ENCODE measurements at places on chromosomes 6 and 20.
A peak's percentile ranks its signal among the peaks of the same experiment; 100 is the strongest.

- H3K36me3 ChIP-seq: no peaks in the 10 kb centered on the region
- H3K4me1 ChIP-seq: no peaks in the 10 kb centered on the region
- no peak overlapping the region for H3K4me3 ChIP-seq
- H3K27me3 ChIP-seq: no peaks in the 10 kb centered on the region
- no peak for DNase-seq
- H3K27ac ChIP-seq: no peak overlapping the region
Observed at GRCh38 chr6:90167514-90168379, 128.9 kb downstream of the BACH2 start.

DNA sequence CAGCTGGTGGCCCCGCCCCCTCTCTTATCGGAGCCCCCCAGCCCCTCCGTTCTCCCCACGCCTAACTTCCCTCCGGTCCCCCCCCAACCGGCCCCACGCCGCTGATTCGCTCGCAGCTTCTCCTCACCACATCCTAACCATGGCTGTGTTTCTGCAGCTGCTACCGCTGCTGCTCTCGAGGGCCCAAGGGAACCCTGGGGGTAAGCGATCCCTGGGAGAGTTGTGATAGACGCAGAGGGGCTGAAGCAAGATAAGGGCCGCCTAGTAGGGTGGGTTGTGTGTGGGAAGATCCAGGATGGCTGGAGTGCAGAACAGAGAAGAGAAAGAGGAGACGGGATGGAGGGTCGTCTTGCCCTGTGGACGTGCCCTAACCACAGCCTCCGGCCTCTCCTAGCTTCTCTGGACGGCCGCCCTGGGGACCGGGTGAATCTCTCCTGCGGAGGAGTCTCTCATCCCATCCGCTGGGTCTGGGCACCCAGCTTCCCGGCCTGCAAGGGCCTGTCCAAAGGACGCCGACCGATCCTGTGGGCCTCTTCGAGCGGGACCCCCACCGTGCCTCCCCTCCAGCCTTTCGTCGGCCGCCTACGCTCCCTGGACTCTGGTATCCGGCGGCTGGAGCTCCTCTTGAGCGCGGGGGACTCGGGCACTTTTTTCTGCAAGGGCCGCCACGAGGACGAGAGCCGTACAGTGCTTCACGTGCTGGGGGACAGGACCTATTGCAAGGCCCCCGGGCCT is at the start of gene MPIG6B:
Gene MPIG6B (plus strand): TSS at position 129 of the 735 bp plus-strand sequence. CDS start 11 bp downstream, at position 140.
- H3K27me3 ChIP-seq: no peaks in the 10 kb centered on the region
- no peaks in the 10 kb centered on the region for H3K4me1 ChIP-seq
- H3K36me3 ChIP-seq: peaks cover 10% of the 10 kb centered on the region
- DNase-seq: no peak
- no peak within 1 kb of the TSS for H3K27ac ChIP-seq

DNA sequence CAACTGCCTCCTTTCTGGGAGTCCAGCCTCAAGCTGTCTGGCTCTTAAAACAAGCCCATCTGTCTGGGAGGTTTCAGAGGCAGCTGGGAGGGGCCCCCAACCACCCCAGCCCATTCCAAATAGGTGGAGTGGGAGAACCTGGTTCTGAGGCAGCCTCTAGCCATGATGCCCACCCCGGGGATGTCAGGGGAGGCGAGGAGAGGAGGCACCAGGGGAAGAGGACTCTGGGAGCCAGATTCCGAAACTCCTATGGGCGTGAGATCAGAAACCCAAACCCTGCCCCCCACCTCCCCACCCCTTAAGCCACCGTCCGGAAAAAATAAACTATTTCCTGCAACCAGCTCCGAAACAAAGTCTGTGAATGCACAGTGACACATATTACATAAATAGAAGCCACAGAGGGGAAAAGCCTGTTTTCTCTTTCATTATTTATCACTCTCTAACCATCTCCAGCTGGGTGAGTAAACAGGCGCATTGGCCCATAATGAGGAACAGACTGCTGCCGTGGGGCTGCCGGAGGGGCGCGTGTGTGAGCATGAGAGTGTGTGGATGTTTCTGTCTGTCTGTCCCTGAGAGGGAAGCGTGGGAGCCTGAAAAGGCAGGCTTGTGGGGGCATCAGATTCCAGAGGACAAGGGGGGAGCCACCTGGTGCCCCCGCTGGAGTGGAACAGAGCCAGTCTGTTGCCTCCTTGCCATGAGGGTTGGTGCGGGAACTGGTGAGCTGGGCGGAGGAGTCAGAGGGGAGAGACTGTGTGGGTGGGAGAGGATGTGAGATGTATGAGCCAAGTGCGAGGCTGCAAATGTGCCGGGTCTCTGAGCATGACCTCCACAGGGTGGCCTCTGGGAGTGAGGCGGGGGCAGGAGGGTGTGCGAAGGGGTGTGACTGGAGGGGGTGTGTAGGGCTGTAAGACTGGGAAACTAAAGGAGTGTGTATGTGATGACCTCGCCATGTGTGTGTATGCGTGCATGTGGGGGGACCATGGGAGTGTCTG is 14.3 kb upstream of the FOXP4 start:
- H3K4me1 ChIP-seq: no peaks in the 10 kb centered on the region
- H3K27ac ChIP-seq: no peak overlapping the region
- peaks cover 2% of the 10 kb centered on the region for H3K27me3 ChIP-seq
- H3K36me3 ChIP-seq: no peaks in the 10 kb centered on the region
- DNase-seq: peak; percentile 85

- no peaks in the 10 kb centered on the region for H3K4me1 ChIP-seq
- no peak for DNase-seq
- H3K4me3 ChIP-seq: no peak overlapping the region
- H3K27me3 ChIP-seq: no peaks in the 10 kb centered on the region
- H3K36me3 ChIP-seq: no peaks in the 10 kb centered on the region
Observed at GRCh38 chr6:78909391-78909790, 42.0 kb downstream of the IRAK1BP1 start.

GRCh38 chr6:21468461-21468860 is 125.1 kb upstream of the SOX4 start:
- no peak overlapping the region for H3K27ac ChIP-seq
- DNase-seq: no peak
- no peak overlapping the region for H3K4me3 ChIP-seq
- no peaks in the 10 kb centered on the region for H3K36me3 ChIP-seq
- no peaks in the 10 kb centered on the region for H3K27me3 ChIP-seq

GRCh38 chr6:170316071-170316470 is 9.5 kb downstream of the FAM120B start:
- DNase-seq: no peak
- no peak overlapping the region for H3K27ac ChIP-seq
- no peaks in the 10 kb centered on the region for H3K4me1 ChIP-seq
- H3K4me3 ChIP-seq: no peak overlapping the region

- H3K27me3 ChIP-seq: no peaks in the 10 kb centered on the region
- H3K27ac ChIP-seq: peak overlapping the region; percentile 11
- H3K36me3 ChIP-seq: no peaks in the 10 kb centered on the region
- no peak for DNase-seq
- H3K4me1 ChIP-seq: peaks cover 3% of the 10 kb centered on the region
- no peak overlapping the region for H3K4me3 ChIP-seq
Observed at GRCh38 chr6:159976686-159977254, 7.9 kb downstream of the IGF2R start.

GRCh38 chr6:152552616-152553209 is 84.4 kb downstream of the SYNE1 start:
- no peaks in the 10 kb centered on the region for H3K4me1 ChIP-seq
- peak; percentile 78 for DNase-seq
- H3K36me3 ChIP-seq: no peaks in the 10 kb centered on the region
- H3K27me3 ChIP-seq: no peaks in the 10 kb centered on the region

- no peak overlapping the region for H3K27ac ChIP-seq
- H3K4me3 ChIP-seq: no peak overlapping the region
- no peaks in the 10 kb centered on the region for H3K36me3 ChIP-seq
Observed at GRCh38 chr6:88374553-88374952, 208.4 kb upstream of the CNR1 start.

DNA sequence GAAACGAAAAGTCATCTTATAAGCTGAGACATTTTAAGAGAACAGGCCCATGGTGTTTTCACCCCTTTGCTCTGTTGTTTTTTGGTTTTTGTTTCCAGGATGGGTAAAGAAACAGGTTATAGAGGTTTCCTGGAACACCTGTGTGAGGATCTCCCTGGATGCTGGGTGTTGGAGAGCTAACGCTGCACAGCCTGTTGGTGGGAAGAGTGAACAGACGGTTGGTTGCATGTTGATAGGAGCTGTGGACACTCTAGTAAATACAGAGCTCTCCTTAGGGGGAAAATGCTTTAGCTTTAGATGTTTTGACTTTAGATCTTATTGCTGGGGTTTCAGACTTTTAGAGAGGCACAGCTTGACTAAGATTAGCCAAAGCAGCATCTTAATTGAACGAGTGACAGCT is 235.2 kb downstream of the SOX4 start:
- no peak overlapping the region for H3K27ac ChIP-seq
- no peak for DNase-seq
- H3K27me3 ChIP-seq: no peaks in the 10 kb centered on the region
- peaks cover 5% of the 10 kb centered on the region for H3K4me1 ChIP-seq

GRCh38 chr6:25995507-25995906 is 32.9 kb downstream of the TRIM38 start:
- H3K27me3 ChIP-seq: no peaks in the 10 kb centered on the region
- peaks cover 4% of the 10 kb centered on the region for H3K36me3 ChIP-seq
- H3K4me1 ChIP-seq: no peaks in the 10 kb centered on the region
- H3K4me3 ChIP-seq: no peak overlapping the region
- no peak overlapping the region for H3K27ac ChIP-seq
- DNase-seq: no peak

GRCh38 chr6:68633972-68634725 is 933 bp upstream of the ADGRB3 start:
- no peak overlapping the region for H3K27ac ChIP-seq
- H3K27me3 ChIP-seq: peaks cover 8% of the 10 kb centered on the region

DNA sequence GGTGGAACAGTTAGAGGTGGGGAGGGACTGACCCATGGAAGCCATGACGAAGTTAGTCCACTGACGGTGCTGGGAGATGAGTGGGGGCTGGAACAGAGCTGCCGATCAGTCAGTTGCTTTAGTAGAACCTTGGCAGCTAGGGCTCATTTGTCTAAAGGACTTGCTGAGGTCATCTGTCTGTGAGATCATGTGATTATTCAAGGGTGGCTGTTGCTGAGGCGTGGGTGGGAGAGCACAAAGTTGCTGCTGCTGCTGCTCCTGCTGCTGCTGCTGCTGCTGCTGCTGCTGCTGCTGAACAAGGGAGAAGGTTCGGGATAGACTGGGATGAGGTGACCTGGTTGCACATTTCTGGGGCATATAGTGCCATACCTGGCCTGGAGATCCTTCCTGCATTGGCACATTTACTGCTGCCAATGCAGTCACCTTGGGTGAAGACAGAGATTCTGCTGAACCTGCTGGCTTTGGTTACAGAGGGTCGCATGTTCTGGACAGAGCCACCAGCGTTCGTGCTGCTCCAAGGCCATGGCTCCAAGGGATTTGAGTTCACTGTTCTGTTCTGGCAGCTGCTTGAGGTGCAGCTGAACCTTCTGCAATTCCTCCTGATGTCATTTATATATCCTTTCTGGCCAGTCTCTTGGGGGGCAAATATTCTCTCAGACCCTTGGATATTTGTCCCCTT is 840.5 kb downstream of the HACE1 start:
- no peak overlapping the region for H3K27ac ChIP-seq
- no peak overlapping the region for H3K4me3 ChIP-seq
- no peaks in the 10 kb centered on the region for H3K27me3 ChIP-seq
- DNase-seq: peak; percentile 29
- H3K4me1 ChIP-seq: no peaks in the 10 kb centered on the region
- no peaks in the 10 kb centered on the region for H3K36me3 ChIP-seq

DNA sequence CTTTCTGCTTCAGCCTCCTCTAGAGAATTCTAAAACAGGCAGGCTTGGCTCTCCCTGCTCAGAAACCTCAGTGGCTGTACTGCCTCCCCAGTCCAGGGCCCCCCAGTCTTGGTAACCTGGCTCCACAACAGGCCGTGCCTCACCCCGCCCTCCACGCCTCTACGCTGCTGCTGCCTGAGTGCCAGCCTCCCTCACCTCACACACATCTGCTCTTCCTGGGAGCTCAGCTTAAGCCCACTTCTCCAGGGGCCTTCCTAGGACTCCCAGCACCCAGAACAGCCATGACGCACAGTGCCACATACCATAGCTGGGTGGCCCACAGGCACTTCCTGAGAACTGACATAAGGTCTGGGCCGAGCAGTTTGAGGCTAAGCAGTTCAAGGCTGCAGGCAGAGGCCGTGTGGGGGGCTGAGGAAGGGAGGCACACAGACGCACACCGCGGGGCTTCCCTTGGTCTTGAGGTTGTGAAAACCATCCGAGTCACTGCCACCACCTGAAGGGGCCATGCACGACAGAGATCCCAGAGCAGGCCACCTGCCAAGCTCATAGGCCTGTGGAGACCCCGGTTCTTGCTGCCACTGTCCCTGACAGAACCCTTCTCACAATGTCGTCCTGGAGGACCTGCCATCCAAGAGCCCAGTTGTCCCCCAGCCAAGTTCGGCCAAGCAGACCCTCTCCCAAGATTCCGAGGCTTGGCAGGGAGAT is 42.6 kb downstream of the DSTN start:
- H3K4me1 ChIP-seq: no peaks in the 10 kb centered on the region
- H3K4me3 ChIP-seq: no peak overlapping the region
- peak overlapping the region; percentile 5 for H3K27ac ChIP-seq
- DNase-seq: no peak
- no peaks in the 10 kb centered on the region for H3K27me3 ChIP-seq

- DNase-seq: no peak
- no peaks in the 10 kb centered on the region for H3K36me3 ChIP-seq
- H3K27ac ChIP-seq: no peak overlapping the region
- peaks cover 12% of the 10 kb centered on the region for H3K4me1 ChIP-seq
- H3K27me3 ChIP-seq: no peaks in the 10 kb centered on the region
Observed at GRCh38 chr6:108847738-108848115, 495 bp upstream of the ARMC2 start.

DNA sequence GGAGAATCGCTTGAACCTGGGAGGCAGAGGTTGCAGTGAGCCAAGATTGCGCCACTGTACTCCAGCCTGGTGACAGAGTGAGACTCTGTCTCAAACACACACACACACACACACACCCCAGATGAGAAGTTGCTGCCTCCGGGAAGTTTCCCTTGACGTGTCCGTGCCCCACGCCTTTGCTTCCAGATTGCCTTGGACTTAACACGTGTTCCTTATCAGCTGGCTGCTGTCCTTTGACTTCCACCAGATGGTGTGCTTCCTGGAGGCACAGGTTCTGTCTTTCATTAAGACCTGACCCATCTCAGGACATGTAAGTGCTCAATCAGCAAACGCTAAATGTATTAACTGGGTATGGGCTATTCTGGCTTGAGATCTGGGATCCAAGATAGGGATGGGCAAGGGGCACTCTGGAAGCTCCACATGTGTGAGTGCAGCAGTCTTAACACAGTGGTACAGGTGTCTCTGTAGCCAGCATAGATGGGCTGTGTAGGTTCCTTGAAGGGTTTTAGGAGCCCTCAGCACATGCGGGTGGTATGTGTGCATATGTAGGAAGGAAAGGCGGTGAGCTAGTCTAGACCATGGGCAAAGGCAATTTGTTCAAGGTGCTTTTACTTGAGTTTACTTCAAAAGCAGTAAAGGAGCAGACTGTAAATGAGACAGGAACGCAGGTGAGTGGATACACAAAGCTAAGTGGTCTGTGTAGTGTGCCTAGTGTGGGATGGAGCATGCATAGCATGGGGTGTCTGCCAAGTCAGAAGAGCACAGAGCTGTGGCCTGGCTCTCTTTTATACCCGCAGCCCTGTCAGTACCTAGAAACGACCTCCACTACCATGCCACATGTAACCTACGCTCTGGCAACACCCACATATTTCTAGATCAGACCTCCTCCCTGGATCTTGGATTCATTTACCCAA is 11.6 kb downstream of the PIGT start:
- DNase-seq: no peak
- no peaks in the 10 kb centered on the region for H3K36me3 ChIP-seq
- no peaks in the 10 kb centered on the region for H3K4me1 ChIP-seq
- no peaks in the 10 kb centered on the region for H3K27me3 ChIP-seq
- no peak overlapping the region for H3K27ac ChIP-seq
- no peak overlapping the region for H3K4me3 ChIP-seq

GRCh38 chr6:151702851-151703658 is 104.4 kb upstream of the ESR1 start:
- H3K4me1 ChIP-seq: peaks cover 6% of the 10 kb centered on the region
- DNase-seq: no peak
- no peak overlapping the region for H3K27ac ChIP-seq
- H3K36me3 ChIP-seq: no peaks in the 10 kb centered on the region
- no peak overlapping the region for H3K4me3 ChIP-seq

All from kidney (tissue), 22 donors.